ENCODE measurements at places on chromosomes 7 and 10.

DNA sequence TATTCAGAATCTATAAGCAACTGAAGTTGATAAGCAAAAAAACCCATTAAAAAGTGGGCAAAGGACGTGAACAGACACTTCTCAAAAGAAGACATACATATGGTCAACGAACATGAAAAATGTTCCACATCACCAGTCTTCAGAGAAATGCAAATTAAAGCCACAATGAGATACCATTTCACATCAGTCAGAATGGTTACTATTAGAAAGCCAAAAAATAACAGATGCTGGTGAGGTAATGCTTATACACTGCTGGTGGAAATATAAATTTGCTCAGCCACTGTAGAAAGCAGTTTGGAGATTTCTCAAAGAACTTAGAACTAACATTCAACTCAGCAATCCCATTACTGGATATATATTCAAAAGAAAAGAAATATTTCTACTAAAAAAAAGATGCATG is 332.8 kb upstream of the PLXDC2 start:
- no peak for DNase-seq

DNA sequence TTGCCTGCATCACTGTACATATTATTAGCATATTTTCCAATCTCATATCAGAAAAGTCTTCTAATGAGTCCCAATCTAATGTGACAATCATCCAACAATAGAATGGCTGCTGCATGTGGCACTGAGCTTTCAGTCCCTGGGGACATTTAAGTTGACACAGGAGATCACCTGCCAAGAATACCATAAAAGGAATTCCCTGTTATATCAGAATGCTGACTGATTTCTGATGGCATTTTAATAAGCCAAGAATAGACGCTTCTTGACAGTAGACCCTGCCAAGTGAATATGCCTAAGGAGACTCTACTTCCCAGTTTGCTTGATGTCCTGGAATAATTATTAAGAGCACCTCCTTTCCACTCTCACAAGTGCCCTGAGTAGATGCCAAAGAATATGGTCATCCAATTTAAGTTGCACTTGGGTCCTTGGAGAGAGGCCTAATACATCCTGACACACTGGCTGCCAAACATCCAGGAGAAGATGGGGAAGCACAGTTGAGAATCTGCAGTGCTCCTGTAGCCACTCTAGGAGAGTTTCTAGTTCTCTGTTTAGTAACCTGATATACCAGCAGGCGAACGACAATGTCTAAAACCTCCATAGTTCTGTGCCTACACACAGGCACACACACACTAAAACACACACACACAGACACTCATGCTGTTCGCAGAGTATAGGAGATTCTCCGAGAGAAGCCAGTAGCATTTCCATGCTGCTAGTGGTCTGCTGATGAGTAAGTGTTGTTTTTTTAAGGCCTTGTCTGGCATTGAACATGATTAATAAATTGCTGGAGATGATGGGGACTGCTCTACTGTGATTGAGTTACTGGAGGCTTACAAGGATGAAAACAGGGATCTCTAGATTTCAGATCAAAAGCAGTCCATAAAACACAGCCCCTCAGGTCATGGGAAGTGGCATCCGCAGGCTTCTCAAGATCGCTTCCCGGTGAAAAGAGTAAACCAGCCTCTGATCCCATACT is 369.6 kb downstream of the KCNMA1 start:
- DNase-seq = no peak

DNA sequence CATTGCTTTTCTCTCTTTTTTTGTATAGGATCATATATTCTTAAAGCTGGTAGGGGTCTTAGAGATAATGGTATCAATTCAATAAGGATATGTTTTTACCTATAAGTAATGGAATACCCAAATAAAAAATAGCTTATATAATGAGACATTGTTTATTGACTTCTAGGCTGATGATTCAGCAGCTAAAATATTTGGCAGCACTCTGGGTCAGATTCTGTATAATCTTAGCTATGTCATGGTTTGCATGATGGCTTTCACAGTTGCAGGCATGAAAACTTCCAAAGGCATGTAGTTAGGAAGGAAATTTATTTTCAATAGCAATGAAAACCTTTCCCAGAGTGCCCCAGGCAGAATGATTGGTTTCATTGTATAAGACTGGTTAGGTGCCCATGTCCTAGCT is 32.1 kb upstream of the A1CF start:
- DNase-seq = no peak

- DNase-seq = no peak
Observed at GRCh38 chr10:104501864-104502579, 139.1 kb upstream of the SORCS3 start.

DNA sequence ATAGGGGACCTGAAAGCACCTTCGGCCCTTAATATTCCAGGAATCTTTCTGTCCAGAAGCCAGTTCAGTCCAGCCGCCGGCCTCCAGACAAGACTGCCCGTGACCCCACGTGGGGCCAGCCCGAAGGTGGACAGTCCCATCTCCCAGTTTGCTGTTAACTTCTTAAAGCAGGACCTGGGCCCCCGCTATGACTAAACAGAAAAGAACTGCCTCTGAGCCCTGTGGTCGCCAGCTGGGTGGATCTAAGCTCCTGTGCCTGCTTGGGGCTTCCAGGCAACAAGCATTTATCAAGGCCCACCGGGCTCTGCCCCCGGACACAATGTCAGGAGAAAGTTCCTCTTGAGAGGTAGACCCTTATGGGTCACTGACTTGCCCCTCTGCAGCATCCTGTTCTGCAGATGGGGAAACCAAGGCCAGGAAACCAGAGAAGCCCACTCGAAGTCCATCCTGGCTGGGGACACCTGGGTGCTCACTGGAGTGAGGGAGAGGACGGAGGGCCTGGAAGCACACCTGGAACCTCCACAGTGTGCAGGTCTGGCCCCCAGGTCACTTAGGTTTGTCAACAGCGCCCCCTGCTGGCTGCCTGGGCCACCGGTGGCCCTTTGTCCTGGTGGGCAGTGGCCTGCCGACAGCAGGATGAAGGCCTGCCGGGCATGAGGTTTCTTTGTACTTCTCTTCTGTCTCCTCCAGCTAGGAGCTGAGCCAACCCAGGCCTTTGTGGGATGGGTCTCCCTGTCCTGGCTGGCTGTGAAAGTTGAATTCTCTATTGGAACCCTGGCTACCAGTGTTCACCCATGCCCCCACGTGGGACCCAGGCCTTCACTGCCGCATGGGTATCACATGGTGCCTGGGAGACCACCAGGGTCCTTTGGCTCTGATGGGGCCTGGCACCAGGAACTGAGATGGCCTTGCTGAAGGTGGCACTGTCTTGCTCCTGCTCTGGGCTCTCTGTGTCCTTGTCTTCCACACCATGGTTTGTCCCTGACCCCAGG is 128.0 kb downstream of the ZMIZ1 start:
- peak; percentile 94 for DNase-seq

DNA sequence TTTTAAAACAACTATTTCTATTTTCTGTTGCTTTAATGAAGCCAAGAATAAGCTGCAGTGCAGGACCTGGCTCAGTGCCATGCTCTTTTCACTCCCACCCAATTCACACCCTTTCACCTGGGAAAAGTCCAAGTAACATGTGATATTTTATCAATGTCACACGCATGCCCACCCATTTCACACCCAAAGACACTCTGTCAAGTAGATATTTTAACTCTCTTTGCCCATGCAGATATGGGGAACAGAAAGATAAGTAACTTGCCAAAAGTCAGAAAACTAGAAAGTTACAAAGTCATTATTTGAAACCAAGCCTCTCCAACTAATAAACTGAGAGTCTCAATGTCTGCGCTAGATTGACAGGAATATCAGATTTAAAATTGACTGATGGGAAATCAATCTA is 706.7 kb upstream of the PHF14 start:
- no peak for DNase-seq

DNA sequence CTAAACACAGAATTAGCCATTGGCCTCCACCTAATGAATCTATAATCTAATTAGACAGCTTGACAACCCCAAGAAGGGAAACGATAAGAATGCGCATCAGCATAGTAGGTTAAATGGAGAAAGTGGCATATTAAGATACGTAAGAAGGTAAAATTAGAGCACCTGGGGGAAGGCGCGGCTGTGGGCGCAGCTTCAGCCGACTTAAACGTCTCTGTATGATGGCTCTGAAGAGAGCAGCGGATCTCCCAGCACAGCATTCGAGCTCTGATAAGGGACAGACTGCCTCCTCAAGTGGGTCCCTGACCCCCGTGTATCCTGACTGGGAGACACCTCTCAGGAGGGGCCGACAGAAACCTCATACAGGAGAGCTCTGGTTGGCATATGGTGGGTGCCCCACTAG is 518.8 kb downstream of the PHTF2 start:
- DNase-seq = no peak

GRCh38 chr10:78559661-78560340 is 509.0 kb upstream of the ZMIZ1 start:
- DNase-seq = no peak

GRCh38 chr7:89002981-89003956 is 207.7 kb upstream of the TEX47 start:
- DNase-seq = no peak

DNA sequence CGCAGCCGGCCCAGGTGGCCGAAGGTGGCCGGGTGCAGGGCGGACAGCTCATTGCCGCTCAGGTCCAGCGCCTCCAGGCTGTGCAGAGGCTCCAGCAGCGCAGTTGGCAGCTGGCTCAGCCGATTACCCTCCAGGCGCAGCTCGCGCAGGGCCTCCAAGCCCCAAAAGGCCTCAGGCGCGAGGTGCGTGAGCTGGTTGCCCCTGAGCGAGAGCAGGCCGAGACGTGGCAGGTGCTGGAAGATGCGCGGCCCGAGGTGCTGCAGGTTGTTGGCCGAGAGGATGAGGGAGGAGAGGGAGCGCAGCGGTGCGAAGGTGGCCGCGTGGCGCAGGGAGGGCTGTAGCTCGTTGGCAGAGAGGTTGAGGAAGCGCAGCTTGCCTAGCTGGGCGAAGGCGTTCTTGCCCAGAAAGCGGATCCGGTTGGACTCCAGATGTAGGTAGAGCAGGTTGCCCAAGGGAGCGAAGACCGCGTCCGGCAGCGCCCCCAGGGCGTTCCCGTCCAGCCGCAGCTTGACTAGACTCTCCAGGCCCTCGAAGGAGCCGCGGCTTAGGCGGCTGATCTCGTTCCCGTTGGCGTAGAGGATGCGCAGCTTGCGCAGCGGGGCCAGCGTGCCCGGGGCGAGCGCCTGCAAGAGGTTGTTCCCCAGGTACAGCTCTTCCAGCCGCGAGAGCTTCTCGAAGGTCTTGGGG is 923 bp downstream of the TRIL start:
- DNase-seq = no peak

GRCh38 chr10:49610114-49610457 is at the start of gene SLC18A3:
SLC18A3 (plus strand) TSS chr10:49610310; CDS start chr10:49610741, 431 bp downstream.
- DNase-seq = no peak

GRCh38 chr7:79513261-79513660 is 59.8 kb upstream of the MAGI2 start:
- DNase-seq = no peak
